ENCODE measurements at places on chromosomes 13 and 19.

DNA sequence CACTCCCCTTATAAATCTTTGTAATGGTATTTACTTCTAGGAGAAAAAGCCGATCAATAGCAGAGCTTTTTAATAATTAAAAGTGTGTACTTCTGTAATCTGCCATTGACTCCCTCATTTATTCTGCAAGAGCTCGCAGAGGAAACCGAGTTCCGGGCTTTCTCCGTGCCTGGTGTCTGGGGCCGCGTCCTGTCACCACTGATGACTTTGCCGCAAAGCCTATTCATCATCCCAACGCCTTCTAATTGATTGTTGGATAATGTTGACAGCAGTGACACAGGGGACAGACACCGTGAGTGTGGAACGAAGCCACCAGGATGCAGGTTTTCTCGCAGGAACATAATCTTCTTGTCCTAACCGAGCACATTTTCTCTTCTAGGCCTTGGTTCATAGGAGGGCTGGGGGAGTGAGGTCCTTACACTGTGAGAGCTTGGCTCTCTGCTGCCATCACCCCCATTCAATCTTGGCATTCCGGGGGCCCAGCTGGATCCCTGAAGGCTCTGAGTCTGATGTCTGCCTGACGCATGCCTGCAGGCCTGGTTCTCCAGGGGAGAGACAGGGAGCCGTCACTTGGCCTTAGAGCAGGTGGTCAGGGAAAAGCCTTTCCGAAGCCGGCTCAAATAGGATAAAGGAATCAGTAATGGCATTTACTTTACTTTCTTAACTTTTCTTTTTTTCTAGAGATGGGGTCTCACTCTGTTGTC lies 110.3 kb downstream of the KDM4B start:
- DNase-seq: no peak
- no peaks in the 10 kb centered on the region for H3K36me3 ChIP-seq
- no peaks in the 10 kb centered on the region for H3K27me3 ChIP-seq

- no peak overlapping the region for H3K4me3 ChIP-seq
- DNase-seq: no peak
- H3K4me1 ChIP-seq: no peaks in the 10 kb centered on the region
- no peaks in the 10 kb centered on the region for H3K36me3 ChIP-seq
- H3K27me3 ChIP-seq: no peaks in the 10 kb centered on the region
- no peak overlapping the region for H3K27ac ChIP-seq
Observed at GRCh38 chr19:56295531-56296455, 18.8 kb downstream of the ZSCAN5A start.

GRCh38 chr19:9306443-9306842 lies 3.2 kb downstream of the ZNF699 start:
- H3K4me3 ChIP-seq: no peak overlapping the region
- no peak for DNase-seq
- H3K4me1 ChIP-seq: no peaks in the 10 kb centered on the region

- no peak for DNase-seq
- no peak overlapping the region for H3K4me3 ChIP-seq
- no peaks in the 10 kb centered on the region for H3K36me3 ChIP-seq
- H3K27ac ChIP-seq: no peak overlapping the region
- no peaks in the 10 kb centered on the region for H3K27me3 ChIP-seq
Observed at GRCh38 chr19:57338877-57339276, 12.2 kb upstream of the ZNF304 start.

- H3K27me3 ChIP-seq: no peaks in the 10 kb centered on the region
- H3K36me3 ChIP-seq: no peaks in the 10 kb centered on the region
- H3K4me3 ChIP-seq: no peak overlapping the region
- no peaks in the 10 kb centered on the region for H3K4me1 ChIP-seq
Observed at GRCh38 chr13:68185444-68186141, 955.5 kb upstream of the PCDH9 start.

GRCh38 chr13:43694146-43694664 lies 92.6 kb downstream of the ENOX1 start:
- H3K4me1 ChIP-seq: peaks cover 7% of the 10 kb centered on the region
- no peak for DNase-seq
- H3K36me3 ChIP-seq: no peaks in the 10 kb centered on the region
- no peaks in the 10 kb centered on the region for H3K27me3 ChIP-seq
- no peak overlapping the region for H3K4me3 ChIP-seq

DNA sequence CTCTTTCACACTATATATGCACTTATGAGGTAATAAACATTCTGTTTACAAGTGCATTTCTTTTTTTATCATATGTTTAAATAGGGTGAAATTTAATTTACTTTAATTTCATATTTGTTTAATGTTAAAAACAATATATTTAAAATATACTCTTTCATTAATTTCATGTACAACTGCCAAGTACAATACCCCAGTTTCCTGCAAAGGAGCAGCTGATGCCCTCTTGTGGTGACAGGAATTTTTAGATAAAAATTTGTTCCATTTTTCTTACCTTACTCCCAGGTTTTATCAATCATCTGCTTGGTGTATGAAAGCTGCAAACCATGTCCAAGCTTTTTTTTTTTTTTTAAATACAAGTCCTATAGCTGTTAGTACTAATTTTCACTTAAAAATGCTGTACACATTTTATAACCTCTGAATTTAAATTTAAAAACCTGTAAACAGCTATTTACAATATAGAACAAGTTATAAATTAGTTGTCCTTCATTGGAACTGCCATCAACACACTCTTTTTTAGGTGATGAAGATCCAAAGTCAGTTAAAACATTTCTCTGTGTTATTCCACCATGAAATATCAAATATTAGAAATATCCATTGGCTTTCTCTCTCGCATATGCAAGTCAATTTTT lies 4.9 kb downstream of the PCDH20 start:
- no peaks in the 10 kb centered on the region for H3K4me1 ChIP-seq
- no peak overlapping the region for H3K4me3 ChIP-seq
- H3K27ac ChIP-seq: no peak overlapping the region
- H3K27me3 ChIP-seq: peaks cover 12% of the 10 kb centered on the region
- DNase-seq: no peak

DNA sequence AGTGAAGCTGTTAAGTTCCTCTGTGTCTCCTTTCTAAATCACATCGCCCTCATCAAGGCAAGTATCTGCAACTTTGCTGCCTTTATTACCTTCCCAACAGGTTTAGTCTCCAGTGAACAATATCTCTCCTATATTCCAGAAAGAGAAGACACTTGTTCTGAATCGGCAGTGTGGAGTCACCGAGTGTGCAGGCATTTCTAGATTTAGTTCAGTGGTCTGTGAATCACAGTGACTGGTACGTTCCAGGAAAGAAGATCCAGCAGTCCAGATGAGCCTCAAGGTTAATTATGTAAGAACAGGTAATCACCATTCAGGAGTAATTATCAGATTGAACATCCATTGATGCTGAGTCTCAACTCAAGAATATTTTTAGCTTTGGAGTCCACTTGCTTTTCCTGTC lies 497.0 kb downstream of the FOXO1 start:
- no peak overlapping the region for H3K4me3 ChIP-seq
- H3K27me3 ChIP-seq: no peaks in the 10 kb centered on the region
- H3K4me1 ChIP-seq: 0 out of 2 replicates have a peak, but pooled peaks cover 2% of the 10 kb centered on the region
- DNase-seq: no peak
- no peak overlapping the region for H3K27ac ChIP-seq

GRCh38 chr13:45918597-45918996 lies 67.0 kb upstream of the SIAH3 start:
- no peaks in the 10 kb centered on the region for H3K27me3 ChIP-seq
- H3K27ac ChIP-seq: no peak overlapping the region
- H3K4me1 ChIP-seq: peaks cover under 1% of the 10 kb centered on the region
- H3K4me3 ChIP-seq: no peak overlapping the region
- no peak for DNase-seq

GRCh38 chr13:109465148-109465547 lies 321.2 kb downstream of the IRS2 start:
- no peak for DNase-seq
- no peaks in the 10 kb centered on the region for H3K27me3 ChIP-seq

- no peak overlapping the region for H3K27ac ChIP-seq
- H3K36me3 ChIP-seq: no peaks in the 10 kb centered on the region
- DNase-seq: no peak
- H3K27me3 ChIP-seq: no peaks in the 10 kb centered on the region
Observed at GRCh38 chr19:30071871-30072270, 129.8 kb downstream of the URI1 start.
